ENCODE measurements at places on chromosomes 6 and 20.

GRCh38 chr6:167553736-167554119 lies 228.8 kb downstream of the TTLL2 start:
- no peak for DNase-seq

- DNase-seq, result no peak
Measured at GRCh38 chr6:27694547-27694874, 217.7 kb downstream of the OR2B2 start.

- DNase-seq, result no peak
Measured at GRCh38 chr6:91718198-91718597, 1131.3 kb upstream of the MAP3K7 start.

GRCh38 chr6:894274-894673 lies 201.3 kb upstream of the EXOC2 start:
- DNase-seq, result no peak

GRCh38 chr20:32527447-32528055 lies 57.6 kb downstream of the NOL4L start:
- DNase-seq, result no peak

DNA sequence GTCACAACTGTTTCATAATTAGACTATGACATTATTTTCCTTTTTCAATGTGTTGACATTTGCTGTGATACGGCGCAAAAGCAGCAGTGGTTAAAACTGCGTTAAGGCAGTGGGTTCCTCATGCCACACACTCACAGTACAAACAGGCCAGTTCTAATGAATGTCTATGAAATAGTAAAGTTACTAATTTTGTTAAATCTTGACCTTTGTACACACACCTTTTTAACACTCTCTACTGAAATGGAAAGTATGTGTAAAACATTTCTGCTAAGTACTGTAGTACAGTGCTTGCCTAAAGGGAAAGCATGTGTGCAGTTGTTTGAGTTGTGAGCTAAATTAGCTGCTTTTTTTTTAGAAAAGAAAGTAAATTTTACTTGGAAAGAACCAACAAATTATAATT lies 60.3 kb downstream of the CDS2 start:
- DNase-seq, result no peak

DNA sequence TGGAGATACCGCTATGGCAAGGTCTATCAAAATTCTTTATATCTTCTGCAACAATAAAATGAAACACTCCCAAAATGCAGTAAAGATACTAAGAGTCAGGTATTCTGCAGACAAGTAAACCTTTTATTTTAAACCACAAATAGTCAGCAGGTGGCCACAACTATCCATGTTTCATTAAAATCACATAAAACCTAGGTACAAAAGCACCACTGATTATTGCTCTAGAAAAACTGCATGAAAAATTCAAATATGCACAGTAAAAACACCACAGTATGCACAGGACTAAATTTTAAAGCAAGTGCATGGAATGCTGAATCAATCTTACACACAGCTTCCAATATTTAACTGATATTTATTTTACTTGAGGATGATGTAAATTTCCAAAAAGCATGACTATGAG lies 33.3 kb downstream of the HMGN3 start:
- no peak for DNase-seq

GRCh38 chr20:17306427-17306826 lies 79.6 kb downstream of the PCSK2 start:
- DNase-seq, result no peak

DNA sequence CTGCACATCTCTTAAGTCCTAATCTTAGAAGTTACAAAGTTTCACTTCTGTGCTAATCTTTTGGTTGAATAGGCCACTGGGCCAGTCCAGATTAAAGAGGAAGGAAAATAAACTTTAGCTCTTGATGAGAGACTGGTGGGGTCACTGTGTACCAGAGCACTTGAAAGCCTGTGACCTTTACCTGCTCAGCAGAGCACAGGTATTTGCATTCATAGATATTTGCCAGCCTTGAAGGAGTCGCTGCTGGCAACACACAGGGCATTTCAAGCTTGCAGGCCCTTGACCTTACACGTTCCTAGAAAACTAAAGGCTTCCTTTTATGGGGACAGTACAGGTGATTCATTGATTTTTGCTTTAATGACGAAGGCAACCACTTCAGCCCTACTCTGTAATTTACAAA lies 108.4 kb upstream of the SLC22A23 start:
- no peak for DNase-seq

DNA sequence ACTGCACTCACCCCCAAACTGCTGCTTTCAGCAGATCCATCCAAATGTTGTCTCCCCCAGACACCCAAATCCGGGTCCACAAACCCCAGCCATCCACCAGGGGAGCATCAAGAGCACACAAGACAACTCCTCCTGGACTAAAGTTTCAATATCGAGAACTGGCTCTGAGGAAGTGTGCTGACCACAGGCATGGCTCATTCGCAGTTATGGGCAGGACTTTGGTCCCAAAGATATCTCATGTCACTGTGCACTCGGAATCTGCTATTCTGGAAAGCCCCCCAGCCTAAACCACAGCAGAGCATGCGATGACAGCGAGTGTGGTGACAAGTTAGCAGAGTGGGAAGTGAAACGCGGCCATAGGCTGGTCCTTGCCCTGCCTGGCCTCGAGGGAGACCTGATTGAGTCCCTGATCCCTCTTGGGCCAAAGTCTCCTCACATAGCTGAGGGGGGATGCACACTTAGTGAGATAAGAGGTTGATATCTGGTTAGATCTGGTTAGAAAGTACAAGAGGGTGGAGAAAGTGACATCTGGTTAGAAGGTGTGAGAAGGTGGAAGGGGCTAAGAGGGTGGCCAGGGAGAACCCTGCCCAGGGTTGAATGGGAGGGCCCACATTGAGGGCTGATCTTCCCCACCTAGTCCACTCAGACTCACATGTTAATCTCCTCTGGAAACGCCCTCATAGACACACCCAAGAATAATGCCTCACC lies 149.7 kb downstream of the MRPL14 start:
- no peak for DNase-seq

All from smooth muscle cell of the brain vasculature (primary cell).